ENCODE measurements at places on chromosomes 7 and 10.

- no peak for DNase-seq
Measured at GRCh38 chr7:42961170-42961569, 29.0 kb downstream of the MRPL32 start.

GRCh38 chr10:109159351-109159750, 764.0 kb downstream of the XPNPEP1 start:
- DNase-seq = no peak

DNA sequence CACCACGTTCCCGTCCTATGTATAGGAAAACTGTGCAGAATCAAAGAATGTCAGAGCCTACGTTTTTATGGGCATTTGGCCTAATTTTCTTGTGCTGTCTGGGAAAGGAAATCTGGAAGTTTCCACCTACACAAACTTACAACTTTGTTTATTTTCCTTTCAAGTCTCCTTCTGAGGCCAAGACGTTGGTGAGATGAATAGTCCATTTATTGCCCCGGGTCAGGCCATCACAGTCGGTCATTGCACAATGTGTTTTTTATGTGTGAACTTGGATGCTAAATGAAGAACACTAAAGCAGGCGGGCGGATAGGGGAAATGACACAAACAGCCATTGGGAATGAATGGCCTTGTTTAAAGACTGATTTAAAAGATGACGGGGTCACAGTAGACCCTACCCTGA, 38.6 kb downstream of the TRIL start:
- DNase-seq = no peak

- DNase-seq = no peak
Measured at GRCh38 chr7:18337048-18337809, 158.3 kb upstream of the HDAC9 start.

GRCh38 chr7:132486274-132486610, 90.0 kb downstream of the PLXNA4 start:
- no peak for DNase-seq

DNA sequence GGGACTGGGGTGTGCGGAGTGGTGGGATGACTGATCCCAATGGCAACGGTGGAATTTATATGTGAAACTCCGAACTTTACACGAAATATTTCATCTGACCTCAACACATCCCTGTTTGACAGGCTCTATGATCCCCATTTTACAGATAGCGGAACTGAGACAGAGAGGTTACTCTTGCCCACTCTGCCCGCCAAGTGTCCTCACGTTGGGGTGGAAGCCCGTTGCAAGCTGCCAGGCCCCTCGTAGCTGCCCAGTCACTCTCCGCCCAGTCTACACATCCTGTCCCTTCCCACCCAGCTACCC, 397 bp upstream of the NFE2L3 start:
- DNase-seq = no peak

DNA sequence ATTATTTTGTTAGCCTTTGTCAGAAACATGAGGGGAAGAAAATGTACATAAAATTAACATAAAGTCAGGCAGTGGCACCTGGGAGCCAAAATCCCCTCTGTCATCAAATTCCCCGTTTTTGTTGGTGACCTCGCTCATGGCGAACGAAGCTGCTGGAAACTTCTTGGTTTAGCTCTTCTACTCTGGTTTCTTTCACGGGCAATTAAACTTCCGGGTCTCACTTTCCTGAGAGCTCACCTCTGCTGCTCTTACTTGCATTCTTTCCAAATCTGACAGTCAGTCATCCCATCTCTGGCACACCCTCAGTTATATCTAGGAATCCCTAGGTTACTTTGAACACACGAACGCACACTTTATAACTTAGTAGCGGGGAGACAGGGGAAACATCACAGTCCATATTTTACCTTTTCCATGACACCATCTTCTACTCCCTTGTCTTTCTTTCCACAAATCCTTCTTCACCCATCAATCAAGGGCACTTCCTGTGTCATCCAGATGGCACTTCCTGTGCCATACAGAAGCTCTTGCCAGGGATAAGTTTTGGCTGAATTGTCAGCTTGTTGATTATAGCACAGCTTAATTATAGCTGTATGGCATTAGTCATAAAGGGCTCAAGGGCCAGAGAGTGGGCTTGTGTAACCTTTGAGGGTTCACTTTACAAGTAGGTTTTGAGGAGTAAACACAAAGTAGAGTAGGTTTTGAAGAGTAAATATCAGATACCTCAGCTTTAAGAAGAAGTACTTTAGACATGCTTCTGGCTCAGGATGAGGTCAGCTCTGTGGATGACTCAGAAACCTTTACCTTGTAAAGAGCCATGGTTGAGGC, 105.1 kb downstream of the GATA3 start:
- no peak for DNase-seq

GRCh38 chr7:116423499-116423898, 76.0 kb upstream of the CAV2 start:
- no peak for DNase-seq

- no peak for DNase-seq
Measured at GRCh38 chr10:30158325-30158960, 99.1 kb upstream of the JCAD start.

DNA sequence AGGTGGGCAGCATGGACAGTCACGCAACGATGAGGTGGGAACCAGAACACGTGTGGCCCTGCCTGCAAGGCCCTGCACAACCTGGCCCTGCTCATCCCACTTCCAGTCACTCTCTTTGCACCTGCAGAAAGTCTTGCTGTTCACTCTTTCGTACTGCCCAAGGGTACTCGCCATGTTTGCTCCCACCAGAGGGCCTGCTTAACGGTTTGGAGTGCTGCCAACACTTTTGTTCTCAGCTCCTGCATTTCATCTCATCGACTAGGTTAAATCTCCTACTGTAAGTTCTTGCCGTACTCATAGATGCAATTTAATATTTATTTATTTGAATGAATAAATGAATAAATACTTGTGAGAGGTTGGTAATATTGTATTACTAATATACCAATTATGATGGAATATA, 315.3 kb downstream of the SDK1 start:
- DNase-seq = no peak

GRCh38 chr10:122560279-122560804, at the start of gene DMBT1:
DMBT1 (plus strand) TSS chr10:122560754; CDS start chr10:122560771, 17 bp downstream.
- DNase-seq = no peak

GRCh38 chr7:12211711-12212485, 804 bp downstream of the TMEM106B start:
- DNase-seq = peak; percentile 10

DNA sequence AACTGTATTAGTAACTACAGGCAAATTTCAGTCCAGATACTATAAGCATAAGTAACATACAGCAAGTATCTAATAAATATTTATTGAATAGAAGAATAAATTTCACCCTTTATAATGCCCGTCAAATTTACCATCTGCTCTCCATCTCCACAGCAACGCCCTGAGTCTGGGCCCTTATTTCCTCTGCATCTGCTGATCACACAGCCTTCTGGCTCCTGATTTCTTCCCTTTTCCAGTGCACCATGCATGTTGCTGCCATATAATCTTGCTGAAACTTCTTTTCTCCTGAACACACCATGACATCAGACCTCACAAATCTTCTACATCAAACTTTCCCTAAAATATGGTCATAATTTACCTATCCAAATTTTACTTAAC, 15.4 kb downstream of the HYCC1 start:
- DNase-seq = no peak

DNA sequence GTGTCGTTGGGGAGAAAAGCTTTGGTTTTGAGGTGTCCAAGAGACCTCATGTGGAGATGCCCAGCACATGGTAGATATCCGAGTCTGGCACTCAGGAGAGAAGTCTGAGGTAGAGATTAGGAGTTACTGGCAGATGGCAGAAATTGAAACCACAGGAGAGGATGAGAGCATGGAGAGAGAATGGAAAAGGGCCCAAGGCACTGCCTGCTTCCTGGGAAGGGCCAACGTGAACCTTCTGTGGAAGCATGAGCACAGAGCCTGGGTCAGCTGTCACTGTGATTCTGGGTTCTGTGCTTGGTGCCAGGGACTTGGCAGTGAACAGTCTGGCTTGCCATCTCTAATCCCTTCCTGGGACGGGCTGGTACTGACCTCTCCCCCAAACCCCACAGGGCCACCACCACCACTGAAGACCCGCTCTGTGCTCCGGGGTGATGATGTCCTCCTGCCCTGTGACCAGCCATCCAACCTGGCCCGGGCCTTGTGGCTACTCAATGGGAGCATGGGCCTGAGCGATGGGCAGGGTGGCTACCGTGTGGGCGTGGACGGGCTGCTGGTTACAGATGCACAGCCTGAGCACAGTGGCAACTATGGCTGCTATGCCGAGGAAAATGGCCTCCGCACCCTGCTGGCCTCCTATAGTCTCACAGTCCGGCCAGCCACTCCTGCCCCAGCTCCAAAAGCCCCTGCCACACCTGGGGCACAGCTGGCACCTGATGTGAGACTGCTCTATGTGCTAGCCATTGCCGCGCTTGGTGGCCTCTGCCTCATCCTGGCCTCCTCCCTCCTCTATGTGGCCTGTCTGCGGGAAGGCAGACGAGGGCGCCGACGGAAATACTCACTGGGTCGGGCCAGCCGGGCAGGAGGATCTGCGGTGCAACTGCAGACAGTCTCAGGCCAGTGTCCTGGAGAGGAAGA, 4.1 kb downstream of the MRPL43 start:
- no peak for DNase-seq

DNA sequence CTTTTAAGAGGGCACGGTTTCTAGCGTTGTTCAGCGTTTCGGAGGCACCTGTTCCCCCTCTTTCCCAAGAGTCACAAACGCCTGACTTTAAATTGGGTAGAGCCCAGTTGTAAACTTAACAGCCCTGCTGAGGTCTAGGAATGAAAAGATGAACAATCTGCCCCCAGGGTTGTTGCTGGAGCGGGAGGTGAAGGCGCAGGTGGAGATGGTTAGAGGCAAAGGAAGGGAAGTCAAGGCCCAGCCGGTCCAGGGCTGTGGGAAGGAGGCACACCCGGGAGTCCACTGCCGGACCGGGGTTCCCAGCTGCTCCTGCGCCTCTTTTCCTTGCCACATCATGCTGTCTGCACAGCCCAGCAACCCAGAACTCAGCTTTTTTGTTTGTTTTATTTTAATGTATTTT, 770 bp downstream of the PRXL2A start:
- DNase-seq = no peak

DNA sequence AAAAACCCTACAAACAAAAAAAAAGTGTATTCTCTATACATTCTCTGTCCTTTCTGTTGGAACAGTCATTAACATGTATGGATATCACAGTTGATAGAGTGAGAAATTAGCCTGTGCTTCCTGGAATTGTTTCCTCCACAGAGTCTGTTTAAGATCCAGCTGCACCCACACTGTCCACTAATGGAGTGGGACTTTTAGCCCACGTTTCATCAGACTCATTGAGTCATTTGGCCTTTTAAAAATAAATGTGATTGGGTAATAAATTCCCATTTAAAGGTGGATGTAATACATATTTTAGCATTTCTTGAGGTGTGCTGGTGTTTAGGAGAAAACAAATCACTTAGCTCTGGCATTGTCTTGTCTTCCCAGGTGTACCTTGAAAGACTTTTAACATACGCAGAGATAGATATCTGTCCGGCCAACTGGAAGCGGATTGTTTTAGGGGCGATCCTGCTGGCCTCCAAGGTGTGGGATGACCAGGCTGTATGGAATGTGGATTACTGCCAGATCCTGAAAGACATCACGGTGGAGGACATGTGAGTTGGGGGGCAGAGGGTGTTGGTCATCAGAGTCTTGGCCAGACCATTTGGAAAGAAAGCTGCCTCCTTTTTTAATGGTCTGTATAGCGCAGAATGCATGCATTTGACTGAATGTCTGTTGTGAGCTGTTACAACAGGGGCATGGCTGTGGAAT, 52.3 kb upstream of the GJD4 start:
- DNase-seq = no peak

DNA sequence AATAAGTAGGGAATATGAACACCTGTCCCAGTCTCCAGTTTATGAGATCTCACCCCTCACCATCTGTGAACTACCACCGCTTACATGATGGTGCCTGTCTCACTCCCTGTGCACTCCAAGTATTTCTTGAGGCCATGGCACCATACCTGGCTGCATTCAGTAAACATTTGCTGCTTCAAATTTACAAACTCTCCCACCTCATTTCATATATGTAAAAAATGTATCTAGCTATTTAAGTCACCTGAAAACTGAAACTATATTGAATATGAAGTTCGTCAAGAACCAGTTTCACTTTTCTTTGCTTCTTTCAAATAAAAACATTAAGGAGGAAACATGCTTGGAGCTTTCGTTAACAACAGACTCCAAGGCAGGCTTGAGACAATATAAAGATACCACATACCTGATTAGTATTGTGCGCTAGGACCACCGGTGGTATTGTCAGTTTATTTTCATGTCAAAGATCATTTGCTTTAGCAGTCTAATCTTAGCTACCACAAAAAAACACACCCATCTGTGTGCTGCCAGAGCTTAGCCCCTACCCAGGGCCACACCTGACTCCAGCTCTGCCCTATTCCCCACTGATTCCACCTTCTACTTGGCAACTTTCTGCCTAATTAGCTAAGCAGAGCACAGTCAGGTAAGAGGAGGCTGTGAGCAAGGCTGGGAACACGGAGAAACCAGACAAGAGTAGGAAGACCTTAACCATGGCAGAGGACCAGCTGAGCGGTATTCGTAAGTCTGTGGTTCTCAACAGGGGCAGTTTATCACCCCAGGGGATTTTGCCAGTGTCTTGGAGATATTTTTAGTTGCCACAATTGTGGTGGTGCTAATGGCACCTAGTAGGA, 92.0 kb downstream of the ZFAND4 start:
- DNase-seq = no peak

GRCh38 chr7:29319719-29320521, 125.3 kb downstream of the CHN2 start:
- DNase-seq = no peak

DNA sequence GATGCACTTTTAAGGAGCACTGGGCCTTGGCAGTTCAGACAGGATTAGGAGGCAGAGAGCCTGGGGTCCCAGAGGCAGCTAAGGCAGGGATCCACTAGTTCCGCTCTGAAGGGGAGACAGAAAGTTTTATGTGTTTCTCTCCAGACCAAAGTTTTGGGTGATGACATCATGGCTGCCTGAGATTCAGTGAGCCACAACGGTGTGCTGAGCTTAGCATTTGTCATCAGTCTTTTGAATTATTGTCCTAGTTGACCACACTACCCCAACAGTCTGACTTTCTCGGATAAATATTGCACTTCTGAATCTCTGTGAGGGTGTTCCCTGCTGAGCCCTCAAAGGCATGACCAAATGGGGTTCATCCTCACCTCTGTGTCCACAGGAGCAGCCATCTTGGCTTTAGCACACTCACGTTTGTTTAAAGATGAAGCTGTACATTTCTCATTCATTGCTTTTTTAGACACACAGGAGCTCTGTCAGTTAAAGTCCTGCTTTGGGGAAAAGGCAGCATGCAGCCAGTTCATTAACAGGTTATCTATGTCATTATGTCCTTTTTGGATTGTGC, 297.7 kb upstream of the LRGUK start:
- DNase-seq = no peak

- no peak for DNase-seq
Measured at GRCh38 chr10:70122742-70123141, 9.9 kb downstream of the AIFM2 start.
